Mesendoderm (in vitro differentiated cells): ENCODE measurements at places on chromosomes 11 and 22.

GRCh38 chr22:45359627-45360026 is 49.9 kb downstream of the FAM118A start:
- no peak for DNase-seq

DNA sequence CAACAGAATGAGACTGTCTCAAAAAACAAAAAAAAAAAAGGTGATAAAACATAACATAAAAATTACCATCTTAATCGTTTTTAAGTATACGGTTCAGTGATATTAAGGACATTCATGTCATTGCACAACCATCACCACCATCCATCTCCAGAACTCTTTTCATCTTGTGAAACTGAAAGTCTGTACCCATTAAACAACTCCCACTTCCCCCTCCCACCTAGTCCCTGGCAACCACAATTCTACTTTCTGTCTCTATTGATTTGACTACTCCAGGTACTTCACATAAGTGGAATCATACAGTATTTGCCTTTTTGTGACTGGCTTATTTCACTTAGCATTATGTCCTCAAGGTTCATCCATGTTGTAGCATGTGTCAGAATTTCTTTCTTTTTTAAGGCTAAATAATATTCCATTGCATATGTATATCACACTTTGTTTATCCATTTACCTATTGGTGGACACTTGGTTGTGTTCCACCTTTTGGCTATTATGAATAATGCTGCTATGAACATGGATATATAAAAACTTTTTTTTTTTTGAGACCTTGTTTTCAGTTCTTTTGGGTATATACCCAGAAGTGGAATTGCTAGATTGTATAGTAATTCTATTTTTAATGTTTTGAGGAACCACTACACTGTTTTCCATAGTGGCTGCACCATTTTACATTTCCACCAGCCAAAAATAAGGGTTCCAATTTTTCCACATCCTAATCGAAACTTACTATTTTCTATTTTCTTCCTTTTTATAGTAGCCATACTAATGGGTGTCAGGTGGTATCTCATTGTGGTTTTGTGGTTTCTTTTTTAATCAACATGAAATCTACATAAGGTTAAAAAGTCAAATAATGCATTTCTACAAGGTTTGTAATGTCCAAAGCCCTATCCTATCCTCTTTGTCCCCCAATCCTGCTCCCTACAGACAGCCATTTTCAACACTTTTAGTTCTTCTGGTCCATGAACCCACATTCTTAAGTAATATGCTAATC is 23.4 kb upstream of the PIK3C2A start:
- no peak for DNase-seq

DNA sequence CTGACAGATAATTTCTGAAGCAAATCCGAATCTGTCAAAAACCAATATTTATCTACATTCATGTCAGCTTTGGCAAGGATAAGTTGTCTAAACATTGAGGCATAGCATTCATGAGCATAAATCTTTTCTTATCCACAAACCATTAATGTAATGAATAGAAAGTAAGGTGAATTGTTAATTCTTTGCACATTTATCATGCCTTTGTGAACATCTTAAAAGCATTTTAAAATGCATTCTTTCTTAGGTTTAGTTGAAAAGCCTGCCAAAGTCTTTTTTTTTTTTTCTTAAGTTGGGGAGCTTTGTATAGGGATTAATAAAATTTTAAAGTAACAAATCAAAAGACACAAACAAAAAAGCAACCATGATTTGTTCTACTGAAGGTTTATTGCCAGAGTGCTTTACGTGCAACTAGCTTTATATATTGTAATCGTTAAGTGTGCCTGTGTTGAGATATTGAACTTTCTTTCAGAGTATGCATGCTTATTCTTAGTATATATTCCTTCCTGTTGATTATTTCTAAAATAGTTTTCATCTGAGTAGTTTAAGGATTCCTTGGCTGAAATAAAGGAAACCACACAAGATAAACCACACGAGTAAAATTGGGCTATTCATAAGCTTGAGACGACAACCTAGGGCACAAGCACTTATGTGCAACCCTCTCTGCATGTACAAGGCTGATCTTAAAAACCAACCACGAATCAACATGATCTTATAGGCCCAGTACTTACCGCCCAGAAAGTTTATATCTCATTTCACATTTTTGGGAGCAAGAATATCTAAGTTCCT is 1110.9 kb upstream of the CNTN5 start:
- DNase-seq: no peak

- peak; percentile 56 for DNase-seq
These were observed 19.2 kb downstream of the PRR5 start for GRCh38 chr22:44721213-44721612.
